ENCODE measurements at places on chromosomes 11 and 22.

DNA sequence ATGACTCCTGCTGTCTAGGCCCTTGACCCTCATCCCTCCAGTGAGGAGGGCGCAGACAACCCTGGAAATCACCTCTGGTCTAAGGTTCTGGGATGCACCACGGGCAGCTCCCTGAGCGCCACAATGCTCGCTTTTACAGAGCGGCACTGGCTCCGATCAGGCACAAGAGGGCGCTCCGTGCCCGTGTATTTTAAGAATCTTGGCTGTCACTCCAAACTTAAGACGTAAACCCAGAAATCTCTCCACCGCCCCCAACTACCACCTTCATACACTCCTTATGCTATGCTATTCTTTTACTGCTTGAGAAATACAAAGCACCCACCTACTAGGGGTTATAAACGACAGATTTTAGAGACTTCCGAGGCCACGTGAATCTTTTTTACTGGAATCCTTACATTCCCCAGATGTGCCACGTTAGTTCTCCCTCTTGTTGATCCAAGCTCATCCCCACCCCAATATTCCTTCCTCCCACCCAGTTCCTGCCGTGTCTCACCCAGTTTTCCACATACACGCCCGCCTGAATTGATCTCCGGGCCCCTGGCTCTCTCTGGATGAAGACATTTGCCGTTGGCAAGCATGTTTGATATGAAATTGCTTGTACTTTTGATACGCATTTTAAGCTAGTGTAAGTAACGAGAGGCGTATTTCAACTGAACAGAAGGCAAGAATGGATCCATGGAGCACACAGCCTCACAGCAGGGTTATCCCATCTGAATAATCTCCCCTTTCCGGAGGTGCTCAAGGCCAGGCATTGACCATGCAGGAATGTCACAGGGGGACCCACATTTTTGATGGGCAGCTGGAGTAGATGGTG, 453.5 kb downstream of the OPCML start:
- DNase-seq: peak; percentile 48

DNA sequence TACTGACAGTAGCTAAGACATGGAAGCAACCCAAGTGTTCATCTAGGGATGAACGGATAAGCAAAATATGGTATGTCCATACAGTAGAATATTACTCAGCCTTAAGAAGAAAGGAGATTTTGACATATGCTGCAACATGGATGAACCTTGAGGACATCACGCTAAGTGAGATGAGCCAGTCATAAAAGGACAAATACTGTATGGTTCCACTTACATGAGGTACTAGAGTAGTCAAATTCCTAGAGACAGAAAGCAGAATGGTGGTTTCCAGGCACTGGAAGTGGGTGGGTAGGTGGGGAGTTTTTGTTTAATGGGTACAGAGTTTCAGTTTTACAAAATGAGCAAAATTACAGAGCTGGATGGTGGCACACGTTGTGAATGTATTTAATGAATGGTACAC, 18.1 kb downstream of the CHST1 start:
- peak; percentile 16 for DNase-seq

DNA sequence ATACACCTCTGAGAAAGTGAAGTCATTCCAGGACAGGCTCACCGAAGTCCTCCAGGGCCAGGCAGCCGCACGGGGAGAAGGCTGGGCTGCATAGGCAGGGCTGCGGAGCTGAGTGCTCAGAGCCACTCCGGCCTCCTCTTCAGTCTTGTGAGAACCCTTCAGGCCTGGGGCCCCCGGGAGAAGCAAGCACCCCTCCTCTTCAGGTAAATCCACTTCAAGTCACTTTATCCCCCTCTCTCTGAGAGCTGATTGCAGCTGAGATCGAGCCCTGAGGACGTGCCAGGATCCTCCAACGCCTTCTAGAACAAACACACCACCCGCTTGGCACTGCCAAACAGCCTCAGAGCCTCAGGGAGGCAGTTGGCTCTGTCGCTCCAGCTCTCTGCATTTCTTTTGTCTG, 1526.3 kb downstream of the BRD1 start:
- no peak for DNase-seq

DNA sequence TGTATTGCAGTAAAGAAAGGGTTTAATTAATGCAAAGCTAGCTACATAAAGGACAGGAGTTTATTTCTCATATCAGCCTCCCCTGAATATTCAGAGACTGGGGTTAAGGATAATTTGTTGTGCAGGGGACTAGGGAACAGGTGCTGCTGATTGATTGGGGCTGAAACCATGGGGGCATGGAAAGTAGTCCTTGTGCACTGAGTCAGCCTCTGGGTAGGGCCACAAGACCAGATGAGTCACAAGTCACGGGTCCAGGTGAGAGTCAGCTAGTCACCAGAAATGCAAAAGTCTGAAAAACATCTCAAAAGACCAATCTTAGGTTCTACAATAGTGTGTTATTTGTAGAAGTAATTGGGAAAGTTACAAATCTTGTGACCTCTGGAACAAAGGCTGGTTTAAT, 32.9 kb upstream of the SYT13 start:
- no peak for DNase-seq

- DNase-seq: no peak
Measured at GRCh38 chr11:69278091-69278867, 15.7 kb upstream of the MYEOV start.

- DNase-seq: peak; percentile 20
Measured at GRCh38 chr11:102807921-102808320, 10.0 kb upstream of the MMP1 start.

GRCh38 chr11:60362241-60362640, 16.1 kb upstream of the MS4A7 start:
- DNase-seq: no peak

DNA sequence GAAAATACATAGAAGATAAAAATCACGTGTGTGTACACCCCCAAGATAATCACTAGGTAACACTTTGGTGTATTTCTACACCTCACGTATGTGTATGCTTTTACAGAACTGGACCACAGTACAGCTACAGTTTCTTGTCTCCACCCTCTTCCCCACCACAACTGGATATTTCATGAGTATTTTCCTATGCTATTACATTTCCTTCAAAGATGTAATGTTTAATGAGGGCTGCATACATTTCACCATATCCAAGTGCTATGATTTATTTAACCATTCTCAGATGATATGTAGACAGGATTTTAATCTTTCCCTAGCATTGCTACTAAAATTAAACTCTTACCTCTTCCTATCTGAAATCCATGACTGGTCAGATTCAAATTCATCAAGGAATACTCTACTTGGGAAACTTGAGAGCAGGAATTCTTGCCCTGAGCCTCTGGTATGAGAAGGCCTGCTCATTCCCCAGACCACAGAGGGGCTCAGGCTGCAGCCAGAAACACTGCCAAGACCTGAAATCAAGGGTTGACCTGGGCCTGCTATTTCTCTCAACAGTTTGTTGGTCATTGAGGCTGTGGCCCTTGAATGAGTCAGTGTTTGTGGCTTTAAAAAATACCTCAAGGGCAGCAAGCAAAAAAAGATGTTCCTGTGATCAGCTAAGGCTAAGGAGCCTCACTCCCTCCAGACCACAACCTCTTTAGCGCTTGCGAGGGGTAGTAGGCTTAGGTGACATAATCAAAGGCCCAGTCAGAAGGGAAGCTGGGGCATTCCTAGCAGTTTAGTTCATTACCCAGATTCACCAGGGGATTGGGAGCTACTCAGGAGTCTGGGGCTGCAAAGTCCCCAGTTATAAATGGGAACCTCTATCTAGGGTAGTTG, 55.5 kb downstream of the ABTB2 start:
- DNase-seq: no peak
